ENCODE measurements at places on chromosomes 2 and 18.

- no peak for DNase-seq
Observed at GRCh38 chr2:215364157-215365155, 52.6 kb downstream of the ATIC start.

DNA sequence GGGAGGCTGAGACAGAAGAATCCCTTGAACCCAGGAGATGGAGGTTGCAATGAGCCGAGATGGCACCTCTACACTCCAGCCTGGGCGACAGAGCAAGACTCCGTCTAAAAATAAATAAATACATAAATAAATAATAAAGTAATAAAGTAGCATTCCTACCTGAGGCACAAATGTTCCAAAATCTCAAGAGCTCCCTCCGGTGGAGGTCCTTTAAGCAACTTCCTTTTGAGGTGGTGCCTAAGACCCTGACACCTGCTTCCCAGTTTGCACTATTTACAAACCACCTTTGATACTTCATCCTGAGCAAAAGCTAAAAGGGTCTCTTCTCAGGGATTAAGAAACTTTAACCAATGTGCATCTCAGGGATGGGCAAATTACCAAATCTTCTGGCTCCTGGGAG lies 505.1 kb downstream of the CNTNAP5 start:
- peak; percentile 20 for DNase-seq

- no peak for DNase-seq
Observed at GRCh38 chr18:55229682-55230081, 270.4 kb upstream of the CCDC68 start.

- DNase-seq: no peak
Observed at GRCh38 chr2:198448789-198449188, 644.4 kb downstream of the PLCL1 start.

- DNase-seq: peak; percentile 16
Observed at GRCh38 chr18:25592804-25593360, 240.9 kb upstream of the ZNF521 start.

GRCh38 chr2:128544321-128545037 lies 225.8 kb upstream of the HS6ST1 start:
- no peak for DNase-seq
